ENCODE measurements at places on chromosomes 3 and 15. TPM values are rescaled to one million over a fixed set of nuclear protein-coding genes. Genes with fewer than 3 reads are reported as not detected.

DNA sequence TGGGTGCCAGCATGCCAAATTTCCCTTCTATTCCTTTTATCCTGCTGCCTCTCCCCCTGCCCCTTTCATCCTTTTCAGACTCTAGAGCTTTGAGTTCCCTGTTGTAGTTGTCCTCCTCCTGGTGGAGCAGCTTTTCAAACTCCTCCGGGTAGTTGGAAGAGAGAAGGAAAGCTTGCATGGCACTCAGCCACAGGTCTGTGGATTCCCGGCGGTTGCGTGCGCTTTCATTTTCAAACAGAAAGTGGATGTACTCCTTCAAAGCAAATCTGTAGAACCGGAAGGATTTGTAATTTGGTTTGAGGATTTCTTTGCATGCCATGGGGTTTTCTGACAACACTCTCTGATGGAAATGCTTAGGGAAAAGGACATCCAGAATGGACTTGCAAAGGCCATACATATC, 68.1 kb upstream of the DCLK3 start:
- DNase-seq = no peak

GRCh38 chr3:119894195-119894594, 112.3 kb downstream of the NR1I2 start:
- DNase-seq = no peak

GRCh38 chr3:51621091-51621892, 49.8 kb upstream of the TEX264 start:
- DNase-seq = no peak

DNA sequence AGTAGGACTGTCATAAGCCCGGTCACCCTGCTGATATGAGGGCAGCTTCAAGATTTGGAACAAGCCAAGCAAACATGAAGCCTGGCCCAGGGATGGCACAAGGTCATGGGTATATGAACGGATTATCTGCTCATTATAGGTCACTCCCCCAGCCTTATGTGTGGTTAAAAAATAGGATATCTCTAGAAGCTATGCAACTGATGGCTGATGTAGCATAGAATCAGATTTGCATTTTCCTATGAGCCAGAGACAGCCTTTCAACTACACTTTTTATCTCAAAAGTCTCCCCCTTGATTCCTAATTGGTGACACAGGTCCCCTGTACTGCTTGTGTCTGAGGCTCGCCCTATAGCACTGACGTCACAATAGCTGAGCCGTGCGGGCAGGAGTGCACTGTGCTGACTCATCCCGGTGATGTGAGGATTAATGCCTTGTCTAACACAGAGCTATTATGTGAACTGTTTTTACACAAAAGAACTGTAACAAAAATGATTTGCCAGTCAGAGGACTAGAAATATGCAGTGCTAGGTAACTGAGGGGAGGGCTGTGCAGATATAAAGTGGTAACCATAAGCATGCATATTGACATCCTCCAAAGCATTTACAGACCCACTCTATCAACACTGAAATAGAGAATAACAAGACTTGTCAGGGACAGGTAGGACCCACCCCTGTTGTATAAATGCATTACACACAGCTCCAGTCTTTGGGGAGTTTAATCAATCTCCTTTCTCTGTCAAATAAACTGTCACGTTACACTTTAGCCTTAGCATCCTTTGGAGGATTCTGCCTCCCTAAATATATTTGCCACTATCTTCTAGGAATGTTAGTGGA, 204.9 kb downstream of the TIGIT start:
- DNase-seq = no peak

DNA sequence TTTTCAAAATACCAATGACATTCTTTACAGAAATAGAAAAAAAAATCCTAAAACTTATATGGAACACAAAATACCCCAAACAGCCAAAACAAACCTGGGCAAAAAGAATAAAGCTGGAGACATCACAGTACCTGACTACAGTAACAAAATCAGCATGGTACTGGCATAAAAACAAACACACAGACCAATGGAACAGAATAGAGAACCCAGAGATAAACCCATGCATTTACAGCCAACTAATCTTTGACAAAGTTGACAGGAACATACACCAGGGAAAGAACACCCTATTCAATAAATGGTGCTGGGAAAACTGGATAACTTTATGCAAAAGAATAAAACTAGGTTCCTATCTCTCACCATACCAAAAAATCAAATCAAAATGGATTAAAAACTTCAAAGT, 36.4 kb downstream of the SCAPER start:
- DNase-seq = no peak

DNA sequence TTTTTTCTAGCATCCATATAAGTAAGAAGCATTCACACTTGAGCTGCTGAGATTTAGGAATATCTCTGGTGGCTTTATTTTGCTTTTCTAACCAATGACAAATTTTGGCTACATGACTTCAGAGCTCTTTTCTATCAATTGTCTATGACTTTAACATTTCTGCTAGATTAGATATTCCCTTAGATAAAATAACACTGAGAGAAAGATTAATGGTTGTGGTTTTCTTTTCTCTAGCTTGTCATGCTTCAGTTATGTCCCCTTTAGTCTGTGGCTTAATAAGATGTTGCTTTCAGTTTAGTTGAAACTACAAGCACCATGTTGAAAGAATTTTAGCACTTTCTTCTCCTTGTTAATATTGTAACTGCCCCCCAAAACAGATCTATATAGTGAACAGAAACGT, 665.6 kb upstream of the CCDC54 start:
- no peak for DNase-seq

DNA sequence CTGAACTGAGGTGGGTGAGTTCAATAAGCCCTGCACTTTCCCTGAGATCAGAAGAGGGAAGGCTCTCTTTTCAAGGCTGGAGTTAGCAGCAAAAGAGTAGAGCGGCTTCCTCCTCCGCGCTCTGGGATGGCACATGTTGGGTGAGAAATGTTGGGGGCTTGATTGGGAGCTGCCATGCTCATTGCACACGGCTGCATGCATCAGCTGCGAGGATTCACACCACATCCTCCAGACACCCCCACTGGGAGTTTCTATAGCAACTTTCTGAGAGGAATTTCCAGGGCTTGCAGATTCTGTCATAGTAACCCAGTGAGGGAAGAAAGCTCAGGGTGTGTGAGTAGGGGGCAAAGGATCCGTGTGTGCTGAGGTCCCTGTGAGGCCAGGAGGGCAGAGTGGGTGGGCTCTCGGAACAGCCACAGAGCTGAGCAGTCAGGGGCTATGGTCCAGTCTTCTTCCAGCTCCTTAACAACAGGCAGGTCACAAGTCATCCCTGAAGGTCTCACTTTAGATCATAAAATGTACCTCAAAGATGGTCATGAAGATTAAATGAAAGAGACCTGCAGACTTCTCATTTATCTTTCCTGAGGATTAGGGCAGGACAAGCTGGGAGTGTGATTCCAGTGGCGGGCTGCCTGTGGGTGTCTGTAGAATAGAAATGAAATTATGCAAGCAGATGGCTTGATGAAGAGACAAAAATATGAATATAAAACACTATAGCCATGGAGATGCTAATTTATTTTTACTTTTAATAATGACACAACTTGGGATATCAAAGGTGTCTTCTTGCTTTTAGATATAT, 75.7 kb upstream of the CHRNA7 start:
- DNase-seq = no peak

DNA sequence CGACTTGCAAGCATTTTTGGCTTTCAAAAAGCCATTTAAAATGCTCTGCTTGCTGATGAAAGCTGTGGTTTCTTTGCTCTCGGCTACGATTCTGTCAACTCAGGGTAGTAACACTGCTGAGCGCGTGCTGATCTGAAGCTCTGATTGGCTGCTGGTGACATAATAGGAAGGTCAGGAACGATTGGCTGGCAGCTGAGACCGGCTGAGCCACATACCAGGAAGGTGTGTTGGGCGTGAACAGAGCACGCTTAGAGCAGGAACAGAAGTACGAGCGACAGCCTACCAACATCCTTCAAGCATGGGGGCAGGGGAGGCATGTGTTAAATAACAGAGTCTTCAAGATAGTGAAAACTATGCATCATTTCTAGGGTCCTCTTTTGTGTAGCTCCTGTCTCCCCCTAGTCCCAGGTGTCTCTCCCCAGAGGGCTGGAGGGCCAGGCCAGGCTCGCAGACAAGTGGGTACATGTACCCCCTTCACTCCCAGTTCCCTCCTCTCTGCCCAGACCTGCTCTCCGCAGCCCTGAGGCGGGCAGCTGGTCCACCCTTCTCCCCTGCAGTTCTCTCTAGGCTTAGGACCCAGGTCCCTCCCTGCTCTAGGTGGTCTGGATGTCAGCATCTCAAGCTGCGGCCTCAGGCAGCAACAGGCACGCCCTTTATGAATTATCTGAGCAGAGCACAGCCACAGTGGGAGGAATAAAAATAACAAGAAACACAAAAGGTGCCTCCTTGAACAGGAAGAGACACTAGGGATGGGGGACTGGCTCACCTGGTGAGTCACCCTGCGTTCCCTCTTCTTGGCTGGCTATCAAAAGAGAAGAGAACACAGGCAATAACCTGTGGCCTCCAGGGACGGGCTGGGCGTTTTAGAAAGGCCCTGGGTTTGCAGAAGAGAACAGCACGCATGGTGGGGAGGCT, 76.0 kb downstream of the TAMM41 start:
- no peak for DNase-seq

DNA sequence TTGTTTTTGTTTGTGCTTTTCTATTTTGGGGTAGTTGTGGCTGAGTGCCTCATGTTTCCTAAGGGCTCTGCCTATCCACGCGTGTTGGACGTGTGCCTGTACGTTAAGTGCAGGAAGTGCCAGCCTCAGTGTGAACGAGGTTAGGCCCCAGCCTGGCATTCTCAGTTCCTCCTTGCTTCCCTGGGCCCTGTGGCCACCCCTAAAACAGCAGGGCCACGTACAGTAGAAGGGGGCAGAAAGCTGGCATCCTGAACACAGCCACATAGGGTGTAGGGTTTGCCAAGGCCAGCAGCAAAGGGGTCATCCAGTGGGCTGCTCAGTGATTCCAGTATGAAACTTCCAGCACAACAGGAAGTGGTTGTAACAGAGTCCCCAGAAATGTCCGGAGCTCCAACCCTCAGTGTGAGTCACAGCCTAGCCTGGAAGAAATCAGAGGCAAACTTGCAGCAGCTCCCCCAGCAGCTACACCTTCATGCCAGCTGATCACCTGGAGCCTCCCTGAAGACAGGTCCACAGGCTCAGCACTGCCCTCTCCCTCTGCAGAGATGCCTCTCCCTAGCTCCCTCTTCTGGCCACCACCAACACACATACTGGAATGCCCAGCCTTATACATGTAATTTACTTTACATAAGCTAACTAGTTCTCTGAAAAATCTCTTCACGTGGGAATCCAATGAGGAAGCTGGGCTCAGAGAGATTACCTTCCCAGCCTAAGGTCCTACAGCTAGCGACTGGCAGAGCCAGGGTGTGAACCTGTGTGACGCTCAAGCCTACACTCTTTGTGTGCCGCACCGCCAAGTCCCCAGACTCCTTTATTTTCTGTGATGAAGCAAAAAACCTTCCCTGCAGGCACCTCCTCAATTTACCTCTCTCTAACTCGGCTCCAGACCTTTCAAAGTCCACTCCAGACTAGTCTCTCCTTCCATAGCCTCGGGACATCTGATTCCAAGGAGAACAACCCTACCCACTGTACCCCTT, 26.6 kb downstream of the ILDR1 start:
- no peak for DNase-seq

DNA sequence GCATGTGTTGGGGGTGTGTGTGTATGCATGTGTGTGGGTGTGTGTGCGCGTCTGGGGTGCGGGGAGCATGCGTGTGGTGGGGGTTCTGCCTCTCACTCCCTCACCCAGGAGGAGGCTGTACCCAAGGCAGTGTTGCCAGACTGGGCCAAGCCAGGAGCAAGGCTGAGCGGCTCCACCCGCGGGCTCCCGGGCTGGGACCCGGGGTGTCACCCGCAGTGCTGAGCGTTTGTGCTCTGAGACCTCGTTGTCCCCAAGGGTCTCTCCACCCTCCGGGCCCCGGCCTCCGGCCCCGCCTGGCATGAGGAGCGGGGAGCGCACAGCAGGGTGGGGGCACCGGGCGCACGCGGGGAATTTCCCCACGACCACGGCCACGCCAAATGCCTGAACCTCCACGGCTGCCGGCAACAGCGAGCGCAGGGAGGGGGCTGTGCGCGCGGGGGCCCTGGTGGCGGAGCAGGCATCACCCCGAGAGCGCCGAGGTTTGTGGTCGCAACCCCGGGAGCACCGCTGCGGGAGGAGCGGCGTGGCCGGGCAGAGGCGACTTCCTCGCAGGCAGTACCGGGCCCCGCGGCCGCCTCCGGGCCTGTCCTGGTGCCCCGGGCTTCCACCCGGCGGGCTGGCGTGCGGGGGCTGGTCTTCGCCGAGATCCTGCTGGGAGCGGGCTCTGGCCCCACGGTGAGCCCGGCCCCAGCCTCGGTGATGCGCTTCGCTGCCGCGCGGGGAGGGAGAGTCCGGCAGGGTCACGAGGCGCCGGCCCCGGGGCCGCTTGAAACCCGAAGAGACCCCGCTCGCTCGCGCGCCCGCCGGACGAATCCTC, 7.4 kb upstream of the OCA2 start:
- no peak for DNase-seq

The ERICH6 gene
- total RNA-seq = not detected

The LYZL4 gene
- total RNA-seq = not detected

- DNase-seq = no peak
Observed at GRCh38 chr3:40524222-40524567, 565 bp upstream of the ZNF621 start.

GRCh38 chr3:25246913-25247312, 181.2 kb upstream of the RARB start:
- no peak for DNase-seq

DNA sequence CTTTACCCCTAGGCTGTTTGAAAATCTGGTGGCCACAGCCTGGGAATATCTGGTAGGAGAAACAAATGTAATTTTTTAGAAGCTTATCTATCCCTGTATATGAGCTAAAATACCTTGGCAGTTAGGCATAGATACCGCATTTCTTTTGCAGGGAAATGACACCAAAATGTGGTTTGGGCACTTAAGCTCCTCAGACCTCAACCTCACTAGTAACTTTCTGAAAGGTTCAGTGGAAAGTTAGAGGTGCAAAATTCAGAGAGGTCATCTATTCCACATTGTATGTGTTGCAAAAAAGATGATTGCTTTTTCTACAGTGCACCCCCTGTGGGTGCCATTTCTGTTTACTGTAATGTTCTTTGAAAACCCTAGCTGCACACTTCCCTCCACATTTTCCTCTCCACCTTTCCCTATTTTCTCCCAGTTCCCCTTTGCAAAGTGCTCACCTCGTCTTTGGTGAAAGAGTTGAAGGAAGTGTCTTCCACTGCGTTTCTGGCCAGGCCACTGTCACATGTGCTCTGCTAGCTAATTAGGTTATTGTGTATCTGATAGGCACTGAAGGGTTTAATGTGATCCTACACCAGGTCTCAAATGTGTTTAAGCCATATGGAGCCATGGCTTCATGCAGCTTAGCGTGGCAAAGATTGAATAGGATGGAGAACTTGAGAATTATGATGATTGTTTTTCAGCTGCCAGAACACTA, 1.3 kb downstream of the SACM1L start:
- no peak for DNase-seq

The NDUFAF3 gene
- 125 TPM for total RNA-seq

The SH3GL3 gene
- not detected for total RNA-seq

DNA sequence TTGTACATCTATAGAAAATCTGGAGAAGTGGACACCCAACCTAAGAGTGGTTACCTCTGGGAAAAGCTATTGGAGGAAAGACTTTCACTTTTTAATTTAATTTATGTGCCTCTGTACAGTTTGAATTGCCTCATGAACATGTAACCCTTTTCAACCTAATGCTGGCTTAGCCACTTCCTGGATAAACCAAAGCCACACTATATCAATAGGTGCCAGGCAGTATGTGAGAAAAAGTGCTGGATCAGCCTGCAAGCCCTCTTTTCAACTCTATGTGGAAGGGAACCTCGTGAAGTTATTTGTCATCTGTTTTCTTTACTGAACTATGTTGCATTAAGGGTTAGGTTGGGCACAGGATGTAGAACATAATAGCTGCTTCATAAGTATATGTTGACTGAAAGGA, 9.3 kb upstream of the TOPAZ1 start:
- no peak for DNase-seq

GRCh38 chr3:132507657-132508056, 89.4 kb upstream of the ACKR4 start:
- DNase-seq = no peak
